Stimulated activated CD4-positive, alpha-beta T cell treated with anti-CD3 and anti-CD28 coated beads, TNF-alpha, amount 100 ng/mL, for 48 hours (primary cell): ENCODE measurements at places on chromosomes 16 and 17.
A peak's percentile ranks its signal among the peaks of the same experiment; 100 is the strongest.

DNA sequence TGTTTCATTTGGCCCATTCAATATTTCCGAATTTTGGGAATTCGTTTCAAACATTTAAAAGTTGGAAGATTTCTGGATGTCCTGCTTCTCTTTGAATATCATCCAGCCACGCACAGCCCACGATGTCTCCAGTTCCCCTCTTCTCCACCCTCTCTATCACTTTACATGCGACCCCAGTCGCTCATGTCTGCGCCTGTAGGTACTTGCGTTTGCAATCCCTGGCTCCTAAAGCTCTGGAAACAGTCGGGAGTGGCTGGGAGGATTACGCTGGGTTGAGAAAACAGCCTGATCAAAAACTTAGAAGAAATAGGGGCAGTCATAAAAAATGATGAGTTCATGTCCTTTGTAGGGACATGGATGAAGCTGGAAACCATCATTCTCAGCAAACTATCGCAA is 1.5 kb upstream of the SBK1 start:
- DNase-seq: no peak

DNA sequence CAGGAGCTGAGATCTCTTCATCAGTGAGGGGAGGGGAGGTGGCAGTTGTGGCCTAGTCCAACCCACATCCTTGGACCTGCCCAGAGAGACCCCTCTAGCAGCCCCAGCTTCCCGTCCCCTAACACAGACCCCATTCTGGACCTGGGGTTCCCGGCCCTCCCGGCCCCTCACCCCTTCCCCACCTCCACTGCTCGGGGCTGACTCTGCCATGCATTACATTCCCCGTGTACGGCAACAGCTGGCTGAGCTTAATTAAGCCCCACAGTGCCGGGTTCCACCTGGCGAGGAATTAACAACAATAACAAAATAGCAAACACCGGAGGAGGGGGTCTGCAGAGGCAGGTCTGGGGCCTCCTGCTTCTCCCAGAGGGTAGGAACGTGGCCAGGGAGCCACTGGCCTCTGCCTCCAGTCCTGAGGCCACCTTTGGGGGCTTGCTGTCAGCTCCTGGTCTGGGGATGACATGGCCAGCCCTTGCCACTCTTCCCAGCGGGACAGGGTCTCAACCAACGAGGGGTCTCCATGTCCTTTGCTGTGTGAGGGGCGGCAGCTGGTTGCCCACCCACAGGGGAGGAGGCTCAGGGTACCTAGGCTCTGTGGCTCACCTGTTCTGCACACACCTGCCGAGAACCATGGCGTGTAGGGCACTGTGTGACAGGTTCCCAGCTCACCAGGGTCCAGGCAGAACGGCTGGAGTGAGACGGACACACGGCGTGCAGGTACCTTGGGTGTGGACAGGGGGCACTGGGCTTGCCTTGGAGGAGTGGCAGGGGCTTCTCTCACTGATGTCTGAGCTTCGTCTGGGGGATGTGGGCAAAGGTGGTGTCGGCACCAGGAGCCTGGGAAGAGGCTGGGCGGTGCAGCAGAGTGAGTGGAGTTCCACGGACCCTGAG is 46.9 kb upstream of the CBFA2T3 start:
- DNase-seq: no peak

- no peak for DNase-seq
These were observed 2.0 kb upstream of the BRICD5 start for GRCh38 chr16:2212362-2213324.

DNA sequence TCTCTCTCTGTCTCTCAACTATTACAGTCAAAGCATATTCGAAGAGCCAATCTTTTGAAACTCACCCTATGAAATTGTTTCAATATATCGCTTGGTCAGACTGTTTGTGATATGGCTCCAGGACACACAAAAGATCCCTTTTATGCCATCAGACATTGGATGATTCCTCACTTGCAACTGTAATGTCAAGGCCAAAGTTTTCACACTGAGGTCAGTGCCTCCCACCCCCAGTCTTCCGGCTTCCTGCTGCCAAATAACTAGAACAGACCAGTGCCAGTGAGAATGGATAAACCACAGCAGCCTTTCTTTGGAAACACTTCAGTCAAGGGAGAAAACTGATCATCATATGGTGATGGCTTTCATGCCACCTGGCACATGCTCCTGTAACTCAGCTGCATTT is 321.9 kb upstream of the ZFHX3 start:
- no peak for DNase-seq

GRCh38 chr16:759110-759910 is 1.2 kb upstream of the MSLN start:
- no peak for DNase-seq

DNA sequence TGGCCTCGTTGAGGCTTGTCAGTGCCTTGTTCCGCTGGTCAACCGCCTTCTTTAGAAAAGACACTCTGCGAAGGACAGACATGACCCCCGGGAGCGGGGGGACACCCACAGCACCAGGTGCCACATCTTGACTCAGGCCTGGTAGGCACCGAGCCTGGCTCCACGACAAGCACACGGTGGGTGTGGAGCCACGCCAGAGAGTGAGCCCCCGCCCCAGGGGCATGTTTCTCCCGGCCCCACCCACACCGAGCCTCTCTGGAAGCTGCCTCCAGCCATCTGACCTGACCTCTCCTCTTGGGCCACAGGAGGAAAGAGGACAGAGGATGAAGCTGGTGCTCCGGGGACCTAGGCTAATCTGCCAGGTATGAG is 4.6 kb downstream of the FAAP100 start:
- no peak for DNase-seq

- DNase-seq: no peak
These were observed 76.4 kb upstream of the TBX2 start for GRCh38 chr17:61323003-61323908.

- no peak for DNase-seq
These were observed 92.8 kb downstream of the KATNIP start for GRCh38 chr16:27642756-27643155.

- DNase-seq: no peak
These were observed 163.9 kb downstream of the SPECC1 start for GRCh38 chr17:20173091-20173490.

- no peak for DNase-seq
These were observed 5.5 kb downstream of the SSTR2 start for GRCh38 chr17:73170324-73170723.

- DNase-seq: no peak
These were observed 1334.8 kb downstream of the CDH11 start for GRCh38 chr16:63787014-63787413.

DNA sequence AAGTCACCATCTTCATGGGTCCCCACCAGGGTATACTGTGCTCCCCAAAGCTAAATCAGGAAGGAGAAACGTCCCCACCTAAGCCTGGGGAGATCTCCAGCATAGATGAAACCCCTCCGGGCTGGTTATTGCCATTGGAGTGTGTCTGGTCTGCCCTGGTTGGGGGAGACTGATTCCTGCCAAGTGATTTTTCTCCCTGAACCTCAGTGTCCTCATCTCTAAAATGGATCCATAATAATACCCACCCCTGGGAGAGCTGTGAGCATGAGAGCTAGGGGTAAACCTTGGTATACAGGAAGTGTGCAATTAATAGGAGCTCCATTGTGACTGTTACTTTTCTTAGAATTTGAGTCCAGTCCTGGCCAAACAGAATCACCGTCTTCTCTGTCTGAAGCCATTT is 111.1 kb downstream of the CMIP start:
- no peak for DNase-seq

- DNase-seq: peak; percentile 84
These were observed 2.4 kb upstream of the SOCS7 start for GRCh38 chr17:38349097-38349730.

DNA sequence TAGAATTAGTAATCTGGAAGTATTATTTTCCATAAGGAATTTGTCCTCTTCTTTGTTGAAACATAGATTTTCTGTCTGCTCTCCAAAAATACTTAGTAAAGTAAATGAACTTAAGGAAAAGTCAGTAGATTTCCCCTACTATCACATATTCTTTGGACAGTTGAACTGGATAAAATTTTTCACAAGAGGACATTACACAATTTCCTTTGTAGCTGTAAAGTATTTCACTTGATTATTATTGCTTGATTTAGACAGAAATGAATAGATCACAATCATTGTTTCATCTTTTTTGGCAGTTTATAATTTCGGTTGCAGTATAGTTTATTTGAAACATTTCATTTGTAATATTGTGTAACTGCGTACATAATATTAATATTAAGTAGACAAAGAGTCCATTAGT is 12.5 kb downstream of the CYB5B start:
- no peak for DNase-seq

- no peak for DNase-seq
These were observed 7.4 kb upstream of the TMEM204 start for GRCh38 chr16:1525871-1526607.

GRCh38 chr17:37708616-37709212 is 36.1 kb downstream of the HNF1B start:
- no peak for DNase-seq

DNA sequence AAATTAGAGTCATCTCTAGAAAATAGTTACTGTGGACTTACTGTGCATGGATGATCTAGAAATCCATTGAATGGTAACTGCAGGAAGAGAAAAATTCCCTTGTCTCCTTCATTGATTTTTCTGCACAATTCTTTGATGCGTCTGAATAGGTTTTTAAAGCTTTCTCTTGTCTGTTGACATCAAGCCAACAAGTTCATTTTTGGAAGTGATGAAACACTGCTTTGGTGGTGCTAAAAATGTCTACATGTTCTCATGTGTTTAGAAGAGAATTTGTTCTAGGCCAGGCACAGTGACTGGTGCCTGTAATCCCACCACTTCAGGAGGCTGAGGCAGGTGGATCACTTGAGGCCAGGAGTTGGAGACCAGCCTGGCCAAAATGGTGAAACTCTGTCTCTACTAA is 57.1 kb upstream of the AXIN2 start:
- DNase-seq: no peak

- peak; percentile 24 for DNase-seq
These were observed 98.5 kb downstream of the TNFRSF13B start for GRCh38 chr17:16873174-16874035.

DNA sequence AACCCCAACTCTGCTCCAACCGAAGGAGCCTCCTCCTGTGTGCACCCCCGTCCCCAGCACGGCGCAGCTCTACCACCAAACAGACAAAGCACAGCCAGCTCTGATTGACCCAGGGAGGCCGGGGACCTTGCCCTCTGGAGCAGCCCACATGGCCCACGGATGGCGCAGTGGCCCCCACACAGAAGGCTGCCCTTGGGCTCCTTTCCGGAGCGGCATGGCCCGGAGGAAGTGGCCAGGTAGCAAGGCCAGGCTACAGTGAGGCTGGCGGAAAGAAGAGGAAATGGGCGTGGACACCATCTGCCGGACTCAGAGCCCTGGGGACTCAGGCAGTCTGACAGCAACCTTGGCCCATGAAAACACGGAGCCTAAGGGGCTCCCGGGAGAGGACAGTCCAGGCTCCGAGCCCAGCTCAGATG is 19.9 kb upstream of the ZC3H18 start:
- no peak for DNase-seq

DNA sequence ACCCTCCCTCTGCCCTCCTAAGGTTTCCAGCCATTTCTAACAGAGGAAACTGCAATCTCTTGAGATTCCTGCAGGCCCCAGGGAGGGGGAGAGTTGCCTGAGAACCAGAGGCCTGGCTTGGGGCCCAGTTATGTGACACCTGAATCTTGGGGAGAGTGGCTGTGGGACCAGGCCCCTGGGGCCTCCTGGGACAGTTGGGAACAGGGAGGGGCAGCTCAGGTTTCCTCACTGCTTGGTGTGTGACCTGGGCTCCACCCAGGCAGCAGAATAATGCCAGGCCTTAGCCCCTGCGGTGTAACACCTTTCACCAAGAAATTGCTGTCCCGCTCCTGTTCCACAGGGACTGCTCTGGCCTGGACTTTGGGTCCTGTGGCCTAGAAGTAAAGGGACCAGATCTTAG is 44.3 kb upstream of the CRHR1 start:
- DNase-seq: no peak

GRCh38 chr17:33217891-33218290 is 75.2 kb downstream of the ASIC2 start:
- DNase-seq: no peak

- no peak for DNase-seq
These were observed 12.3 kb downstream of the UNC45B start for GRCh38 chr17:35159940-35160339.

- no peak for DNase-seq
These were observed 937.7 kb downstream of the CDH11 start for GRCh38 chr16:64184156-64184555.

GRCh38 chr16:67928561-67929364 is 2.9 kb downstream of the CTRL start:
- DNase-seq: peak; percentile 66

GRCh38 chr17:74211912-74212208 is 1.5 kb upstream of the TTYH2 start:
- no peak for DNase-seq

- DNase-seq: no peak
These were observed 15.8 kb upstream of the SLC46A1 start for GRCh38 chr17:28421787-28422305.

DNA sequence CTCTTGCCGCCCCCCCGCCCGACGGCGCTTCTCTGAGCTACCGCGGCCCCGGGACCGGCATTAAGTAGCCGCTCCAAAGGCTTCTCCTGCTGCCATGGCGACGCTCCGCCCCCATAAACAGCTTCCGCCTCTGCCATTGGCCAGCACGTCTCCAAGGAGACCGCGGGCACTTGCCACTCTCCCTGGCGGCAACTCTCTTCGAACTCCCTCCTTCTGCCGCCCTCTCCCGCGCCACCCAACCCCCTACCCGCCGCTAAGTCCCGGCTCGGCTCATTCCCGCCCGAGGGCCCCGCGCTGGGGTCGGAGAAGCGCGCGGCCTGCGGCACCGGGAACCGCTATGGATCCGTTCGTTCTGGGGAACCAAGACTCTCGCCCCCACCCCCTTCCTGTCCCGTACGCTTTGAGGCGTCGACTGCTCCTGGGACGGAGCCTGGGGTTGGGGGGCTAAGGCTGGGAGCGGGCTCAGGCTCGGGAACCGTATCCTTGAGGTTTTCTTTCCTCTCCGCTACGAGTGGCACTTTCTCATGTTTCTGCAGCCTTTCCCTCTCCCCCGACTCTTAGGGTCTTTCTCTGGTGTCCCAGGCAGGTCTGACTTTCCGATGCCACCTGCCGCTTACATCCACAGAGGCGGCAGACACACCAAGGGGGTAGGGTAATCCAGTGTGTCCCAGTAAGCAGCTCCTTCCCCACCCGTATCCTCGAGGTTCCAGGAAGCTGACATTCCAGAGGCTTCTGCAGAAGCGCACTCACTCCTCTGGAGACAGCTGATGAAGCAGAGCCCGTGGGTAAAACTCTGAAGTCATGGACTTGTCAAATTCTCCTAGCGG is at the start of gene FOXJ1:
TSS of gene FOXJ1 (minus strand) at position 34 of the 827 bp plus-strand sequence. CDS start 850 bp downstream, outside the sequence.
- DNase-seq: peak; percentile 79
